ENCODE measurements at places on chromosomes 6 and 20.

DNA sequence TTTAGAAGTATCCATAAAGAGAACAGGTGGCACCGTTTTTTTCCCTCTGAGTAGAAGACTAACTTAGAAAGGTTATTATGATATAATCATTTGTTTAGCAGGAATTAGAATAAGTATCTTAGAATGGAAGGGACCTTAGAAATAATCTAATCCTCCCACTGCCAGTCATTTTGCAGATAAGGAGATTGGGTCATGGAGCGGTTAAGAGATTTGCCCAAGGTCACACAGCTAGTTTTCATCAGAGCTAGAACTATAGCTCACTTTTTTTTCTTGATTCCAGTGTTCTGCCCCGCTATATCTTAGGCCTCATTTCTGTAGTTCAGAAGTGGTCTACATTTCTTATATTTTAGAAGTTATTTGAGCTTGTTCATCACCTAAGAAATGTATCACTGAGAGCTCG, 139.6 kb downstream of the PRL start:
- no peak for DNase-seq

- DNase-seq: no peak
Observed at GRCh38 chr6:102149191-102149590, 755.7 kb downstream of the GRIK2 start.

DNA sequence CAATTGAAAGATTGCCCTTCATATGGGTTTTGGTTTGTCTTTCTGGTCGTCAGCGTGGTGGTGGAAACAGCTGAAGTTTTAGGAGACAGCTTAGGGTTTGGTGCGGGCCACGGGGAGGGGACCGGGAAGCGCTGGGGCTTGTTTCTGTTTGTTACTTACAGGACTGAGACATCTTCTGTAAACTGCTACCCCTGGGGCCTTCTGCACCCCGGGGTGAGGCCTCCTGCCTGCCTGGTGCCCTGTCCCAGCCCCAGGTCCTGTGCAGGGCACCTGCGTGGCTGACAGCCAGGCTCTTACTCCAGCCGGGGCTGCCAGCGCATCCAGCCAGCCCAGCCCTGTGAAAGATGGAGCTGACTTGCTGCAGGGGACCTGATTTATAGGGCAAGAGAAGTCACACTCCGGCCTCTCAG, 22.8 kb downstream of the NPEPL1 start:
- no peak for DNase-seq

DNA sequence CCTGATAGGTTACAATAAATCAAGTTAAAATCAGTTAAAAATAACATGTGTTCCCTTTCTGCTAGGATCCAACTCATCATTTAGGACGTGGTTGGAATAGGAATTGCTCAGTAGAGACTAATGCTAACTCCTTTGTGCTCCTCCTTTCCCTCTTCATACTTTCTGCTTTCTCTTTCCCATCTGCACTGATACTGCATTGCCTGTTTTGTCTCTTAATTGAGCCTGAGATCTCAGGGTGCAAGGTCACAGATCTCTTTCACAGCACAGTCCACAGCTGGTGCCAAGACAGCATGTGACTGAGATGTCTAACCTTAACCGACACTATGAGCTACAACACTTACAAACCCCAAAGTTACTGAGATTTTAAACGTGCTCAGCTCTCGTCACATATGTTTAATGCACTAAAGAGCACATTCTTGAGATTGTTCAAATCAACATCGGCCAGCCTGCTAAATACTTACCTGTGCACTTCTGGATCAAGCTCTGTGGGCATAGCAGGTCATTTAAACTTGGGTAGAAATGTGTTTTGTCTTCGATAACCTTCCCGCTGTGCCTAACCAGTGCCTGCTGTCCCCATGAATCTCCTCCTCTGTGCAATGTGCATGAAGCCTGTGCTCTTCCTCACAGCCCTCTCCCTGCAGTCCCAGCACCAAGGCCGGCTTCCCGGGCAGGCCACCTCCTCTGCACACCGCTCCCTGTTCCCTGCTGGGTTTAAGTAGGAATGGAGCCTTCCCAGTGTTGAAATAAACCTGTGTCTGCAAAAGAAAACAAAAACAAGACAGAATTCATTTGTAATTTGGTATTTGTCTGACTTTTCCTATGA, 39.6 kb upstream of the AFDN start:
- no peak for DNase-seq

- DNase-seq: no peak
Observed at GRCh38 chr6:137863091-137863797, 3.8 kb upstream of the TNFAIP3 start.

DNA sequence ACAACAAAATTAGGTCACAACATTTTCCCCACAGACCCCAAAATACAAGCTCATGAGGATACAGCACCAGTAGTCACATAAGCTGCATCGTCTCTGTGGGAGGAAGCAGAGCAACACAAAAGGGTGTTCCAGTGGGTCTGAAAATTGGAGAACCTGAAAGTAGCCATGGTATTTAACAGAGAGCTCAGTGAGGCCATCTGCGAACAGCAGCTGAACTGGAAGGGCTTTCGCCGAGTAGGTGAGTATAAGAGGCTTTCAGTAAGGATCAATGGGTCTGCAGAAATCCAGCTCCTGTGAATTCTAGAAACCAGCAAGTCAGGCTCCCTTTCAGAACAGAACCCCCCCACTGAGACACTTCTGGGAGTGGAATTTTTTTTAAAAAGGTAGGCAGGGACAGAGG, 120.0 kb upstream of the RREB1 start:
- DNase-seq: no peak

- no peak for DNase-seq
Observed at GRCh38 chr6:93391965-93392364, 27.4 kb downstream of the EPHA7 start.

All from ELR (cell line).